ENCODE measurements at places on chromosomes 7 and 10. TPM values are rescaled to one million over a fixed set of nuclear protein-coding genes. Genes with fewer than 3 reads are reported as not detected.

Gene IFIT2
- 99.4 TPM for total RNA-seq

Gene AMPH
- total RNA-seq, result 0.10 TPM

Gene MALRD1
- total RNA-seq, result not detected

Gene SPDYE1
- total RNA-seq, result under 0.01 TPM

Gene NOLC1
- 19.8 TPM for total RNA-seq

Gene ELAPOR2
- total RNA-seq, result 6.7 TPM

Gene IGF2BP3
- total RNA-seq, result 13.7 TPM

Gene NUP42
- total RNA-seq, result 18.9 TPM

Gene OPN1SW
- not detected for total RNA-seq

Gene AGR2
- total RNA-seq, result not detected

Gene TMEM270
- not detected for total RNA-seq

Gene WDFY4
- total RNA-seq, result 28.9 TPM

Gene TMEM60
- total RNA-seq, result 7.7 TPM

Gene MAT1A
- total RNA-seq, result not detected

Gene C10orf53
- not detected for total RNA-seq

Gene SPDYE2
- total RNA-seq, result 0.21 TPM

Gene RTKN2
- 9.8 TPM for total RNA-seq

Gene INMT
- 0.52 TPM for total RNA-seq

Gene ACHE
- total RNA-seq, result 0.21 TPM

Gene ACSM6
- not detected for total RNA-seq

Gene VENTX
- total RNA-seq, result 2.0 TPM

Gene TRPV6
- 0.10 TPM for total RNA-seq

Gene NPFFR1
- total RNA-seq, result under 0.01 TPM

Gene LBX1
- not detected for total RNA-seq

Gene BLNK
- 3.6 TPM for total RNA-seq

Gene FKBP6
- not detected for total RNA-seq

Gene LYZL1
- total RNA-seq, result not detected
